ENCODE measurements at places on chromosomes 5 and 9.

- peak; percentile 27 for DNase-seq
These were observed 94.1 kb downstream of the CDC42SE2 start for GRCh38 chr5:131357739-131358561.

GRCh38 chr9:73042155-73042554, 89.3 kb upstream of the ALDH1A1 start:
- DNase-seq = peak; percentile 44

- no peak for DNase-seq
These were observed 26.9 kb upstream of the EXOC3 start for GRCh38 chr5:415928-416635.

GRCh38 chr9:119409552-119409951, 40.3 kb upstream of the BRINP1 start:
- no peak for DNase-seq

GRCh38 chr5:52771343-52772039, 16.2 kb upstream of the ITGA1 start:
- no peak for DNase-seq

DNA sequence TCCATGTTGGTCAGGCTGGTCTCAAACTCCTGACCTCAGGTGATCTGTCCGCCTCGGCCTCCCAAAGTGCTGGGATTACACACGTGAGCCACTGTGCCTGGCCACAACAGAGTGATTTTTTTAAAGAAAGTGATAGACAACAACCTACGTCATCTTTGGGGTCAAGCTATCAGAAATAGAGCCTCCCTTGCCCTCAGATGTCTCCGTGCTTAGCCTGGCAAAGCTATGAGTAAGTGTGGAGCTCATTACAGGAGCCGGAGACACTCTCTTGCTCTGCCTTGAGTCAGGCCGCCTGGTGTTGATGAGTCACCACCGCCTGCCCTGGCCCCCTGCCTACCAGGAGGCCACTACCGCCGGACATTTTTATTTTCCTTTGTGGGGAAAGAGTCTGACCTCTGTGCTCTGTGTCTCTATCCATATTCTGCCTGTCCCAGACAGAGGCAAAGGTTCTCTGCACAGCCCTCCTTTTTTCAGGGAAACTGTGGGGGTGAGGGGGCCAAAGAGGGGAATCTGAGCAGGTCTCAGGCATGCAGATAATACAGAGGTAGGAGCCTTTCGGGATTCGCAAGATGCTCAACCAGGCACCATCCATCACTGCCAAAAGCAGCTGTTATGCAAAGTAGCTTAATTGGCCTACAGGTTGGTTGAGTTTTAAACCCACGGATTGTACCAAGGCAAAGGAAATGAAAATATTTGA, 123.7 kb upstream of the CPEB4 start:
- DNase-seq = peak; percentile 97
